Cardiac fibroblast (primary cell): ENCODE measurements at places on chromosomes 4 and X.

DNA sequence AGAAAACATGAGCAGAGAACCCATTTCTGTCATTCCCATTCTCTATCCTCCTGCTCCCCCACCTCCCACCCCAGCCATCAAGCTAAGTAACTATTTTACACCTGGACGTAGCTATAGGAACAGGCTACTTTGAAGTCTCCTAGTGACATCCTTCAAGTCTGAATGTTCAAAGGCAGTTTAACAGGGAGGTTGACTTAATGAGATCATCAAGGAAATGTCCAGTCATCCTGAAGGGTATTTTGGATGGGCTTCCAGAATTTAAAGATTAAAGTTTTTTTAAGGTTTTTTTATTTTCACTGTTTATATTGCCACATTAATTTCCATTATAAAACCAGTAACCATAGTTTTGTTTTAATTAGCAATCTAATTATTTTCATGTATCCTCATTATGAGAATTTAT lies 41.1 kb downstream of the HPF1 start:
- DNase-seq, result peak; percentile 60

GRCh38 chr4:183627979-183628588 lies 30.9 kb downstream of the RWDD4 start:
- DNase-seq, result no peak

DNA sequence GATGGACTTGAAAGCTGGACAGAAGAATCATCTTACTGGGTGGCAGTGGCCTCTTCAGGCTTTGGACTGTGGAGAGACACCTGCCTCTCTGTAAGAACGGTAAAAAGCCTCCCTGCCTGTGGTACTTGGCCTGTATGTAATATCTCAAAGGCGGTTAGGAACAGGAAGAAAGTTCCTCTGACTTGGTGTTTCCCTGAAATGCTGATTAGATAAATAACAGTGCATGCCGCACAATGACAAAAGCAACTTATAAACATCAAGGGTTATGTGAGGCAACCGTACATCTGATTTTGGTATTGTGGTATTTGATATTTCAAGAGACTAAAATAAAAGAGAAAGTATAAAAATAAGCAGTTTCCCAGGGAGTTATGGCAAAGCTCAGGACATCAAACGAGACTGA lies 92.4 kb upstream of the SORBS2 start:
- DNase-seq, result peak; percentile 22

DNA sequence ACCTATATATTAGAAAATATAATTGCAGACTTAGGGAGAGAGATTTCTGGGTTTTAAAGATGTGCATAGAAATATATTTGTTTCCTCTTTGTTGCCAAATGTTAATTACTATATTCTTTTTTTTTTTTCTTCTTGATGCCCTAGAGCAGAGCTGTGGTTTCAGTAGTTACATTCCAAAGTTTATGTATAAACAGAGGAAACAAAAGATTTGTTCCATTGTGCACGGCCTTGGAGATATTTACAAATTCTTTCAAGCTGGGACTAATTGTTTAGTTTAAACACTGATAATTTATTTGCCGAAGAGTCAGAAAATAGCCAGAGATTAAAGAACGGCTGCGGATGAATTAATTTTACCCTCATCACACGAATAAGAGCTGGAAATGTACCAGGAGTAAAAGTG lies 85.1 kb downstream of the USP46 start:
- DNase-seq, result peak; percentile 9

GRCh38 chrX:101417981-101418841 lies 10.2 kb downstream of the HNRNPH2 start:
- peak; percentile 39 for DNase-seq

DNA sequence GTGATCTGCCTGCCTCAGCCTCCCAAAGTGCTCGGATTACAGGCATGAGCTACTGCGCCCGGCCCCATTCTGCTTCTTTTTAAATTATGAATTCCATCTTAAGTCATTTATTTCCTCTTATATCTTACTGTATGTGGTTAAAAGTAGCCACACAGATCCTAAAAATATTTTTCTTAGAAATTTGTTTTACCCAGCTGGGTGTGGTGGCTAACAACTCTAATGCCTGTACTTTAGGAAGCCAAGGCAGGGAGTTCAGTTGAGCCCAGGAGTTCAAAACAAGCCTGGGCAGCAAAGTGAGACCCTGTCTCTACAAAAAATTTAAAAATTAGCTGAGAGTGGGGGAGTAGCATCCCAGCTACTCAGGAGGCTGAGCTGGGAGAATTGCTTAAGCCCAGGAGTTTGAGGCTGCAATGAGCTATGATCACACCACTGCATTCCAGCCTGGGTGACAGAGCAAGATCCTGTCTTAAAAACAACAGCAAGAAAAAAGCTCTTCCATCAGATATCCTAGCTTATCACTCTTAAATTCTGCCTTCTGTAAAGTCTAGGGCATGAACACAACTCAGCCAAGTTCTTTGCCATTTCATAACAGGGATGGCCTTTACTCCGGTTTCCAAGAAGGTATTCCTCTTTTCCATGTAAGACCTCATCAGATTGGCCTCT lies 15.1 kb upstream of the AFF1 start:
- peak; percentile 66 for DNase-seq

DNA sequence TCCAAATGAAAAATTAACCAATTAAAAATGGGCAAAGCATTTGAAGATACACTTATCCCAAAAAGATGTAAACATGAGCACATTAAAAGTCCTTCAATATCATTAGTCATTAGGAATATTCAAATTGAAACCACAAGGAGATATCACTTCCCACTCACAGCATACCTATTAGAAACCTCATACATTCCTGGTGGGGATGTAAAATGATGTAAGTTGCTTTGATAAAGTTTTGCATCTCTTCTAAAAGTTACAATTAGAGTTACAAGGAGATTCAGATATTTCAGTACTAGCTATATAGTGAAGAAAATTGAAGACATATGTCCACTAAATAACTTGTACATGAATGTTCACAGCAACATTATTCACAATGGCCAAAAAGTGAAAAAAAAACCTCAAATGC lies 1109.3 kb upstream of the LCORL start:
- DNase-seq, result no peak

GRCh38 chr4:1515156-1515555 lies 108.9 kb upstream of the NKX1-1 start:
- no peak for DNase-seq

DNA sequence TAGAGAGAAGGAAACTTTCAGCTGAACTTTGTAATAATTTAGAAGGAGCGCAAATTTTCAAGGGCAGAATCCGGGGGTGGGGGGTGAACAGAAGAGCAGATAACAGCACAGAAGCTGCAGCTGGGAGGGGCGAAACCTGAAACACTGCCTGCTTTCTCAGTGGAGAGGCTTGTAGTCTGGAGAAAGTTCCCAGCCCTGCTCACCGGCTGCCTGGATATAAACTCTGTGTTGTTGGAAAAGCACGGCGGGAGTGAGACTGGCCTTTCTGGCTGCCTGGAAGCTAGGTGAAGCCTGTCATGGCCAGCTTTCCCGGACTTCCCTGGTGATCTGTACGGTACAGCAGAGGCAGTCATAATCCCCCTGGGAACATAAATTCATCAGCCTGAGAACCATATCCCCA lies 1352.1 kb upstream of the DIAPH2 start:
- no peak for DNase-seq

GRCh38 chr4:152278172-152278504 lies 257.8 kb downstream of the FBXW7 start:
- DNase-seq, result no peak

- DNase-seq, result peak; percentile 14
Observed at GRCh38 chrX:42131856-42132255, 208.5 kb upstream of the CASK start.

- no peak for DNase-seq
Observed at GRCh38 chr4:120724656-120725055, 197.9 kb downstream of the PRDM5 start.

DNA sequence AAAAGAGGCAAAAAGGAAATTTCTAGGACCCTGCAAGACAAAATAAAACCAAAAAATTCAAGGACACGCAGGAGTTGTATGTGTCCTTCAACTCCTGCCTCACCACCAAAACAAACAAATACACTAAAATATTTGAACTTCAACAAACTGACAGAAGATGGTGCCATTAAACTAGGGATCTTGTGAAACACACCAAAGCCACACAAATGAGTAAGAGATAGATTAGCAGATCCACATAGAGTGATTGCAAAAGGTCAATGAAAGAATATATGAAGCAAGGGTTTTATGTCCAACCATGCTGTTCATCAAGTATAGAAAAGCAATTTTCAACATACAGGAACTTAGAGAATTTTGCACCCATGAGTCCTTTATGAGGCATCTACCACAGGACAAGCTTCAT lies 40.1 kb upstream of the SCML1 start:
- DNase-seq, result peak; percentile 29

GRCh38 chrX:82458207-82458754 lies 1049.8 kb upstream of the POU3F4 start:
- no peak for DNase-seq

DNA sequence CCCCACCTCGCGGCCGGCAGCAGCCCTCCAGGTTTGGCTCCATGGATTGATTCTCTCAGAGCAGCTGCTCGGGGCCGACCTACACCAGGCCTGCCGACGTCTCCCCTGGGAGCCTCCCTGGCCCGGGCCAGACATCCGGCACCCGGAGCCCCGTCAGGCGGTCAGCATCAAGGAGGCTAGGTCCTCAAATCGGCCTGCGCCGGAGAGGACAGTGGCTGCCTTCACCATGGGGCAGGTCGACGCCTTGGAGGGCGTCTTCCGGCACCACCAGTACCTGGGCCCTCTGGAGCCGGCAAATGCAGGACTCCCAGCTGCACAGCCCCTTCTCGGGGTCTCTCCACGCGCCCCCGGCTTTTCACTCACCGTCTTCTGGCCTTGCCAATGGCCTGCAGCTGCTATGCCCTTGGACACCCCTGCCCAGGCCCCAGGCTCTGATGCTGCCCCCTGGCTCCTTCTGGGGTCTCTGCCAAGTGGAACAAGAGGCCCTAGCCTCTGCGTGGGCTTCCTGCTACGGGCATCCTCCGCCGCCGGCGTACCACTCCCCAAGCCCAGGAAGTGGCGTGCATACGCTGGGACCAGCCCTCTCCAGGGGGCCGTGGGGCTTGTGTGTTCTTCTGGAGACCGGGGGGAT lies 341.8 kb downstream of the MAGEB5 start:
- no peak for DNase-seq
